ENCODE measurements at places on chromosomes 3 and 15. TPM values are rescaled to one million over a fixed set of nuclear protein-coding genes. Genes with fewer than 3 reads are reported as not detected.
A peak's percentile ranks its signal among the peaks of the same experiment; 100 is the strongest.

The CLEC3B gene
- not detected for total RNA-seq

The C3orf49 gene
- not detected for total RNA-seq

The RHCG gene
- total RNA-seq, result 0.54 TPM

The FOXB1 gene
- total RNA-seq, result not detected

The SST gene
- total RNA-seq, result not detected

The TPRG1 gene
- 0.42 TPM for total RNA-seq

GRCh38 chr15:99480016-99480810 lies 85.6 kb upstream of the MEF2A start:
- DNase-seq, result peak; percentile 18

DNA sequence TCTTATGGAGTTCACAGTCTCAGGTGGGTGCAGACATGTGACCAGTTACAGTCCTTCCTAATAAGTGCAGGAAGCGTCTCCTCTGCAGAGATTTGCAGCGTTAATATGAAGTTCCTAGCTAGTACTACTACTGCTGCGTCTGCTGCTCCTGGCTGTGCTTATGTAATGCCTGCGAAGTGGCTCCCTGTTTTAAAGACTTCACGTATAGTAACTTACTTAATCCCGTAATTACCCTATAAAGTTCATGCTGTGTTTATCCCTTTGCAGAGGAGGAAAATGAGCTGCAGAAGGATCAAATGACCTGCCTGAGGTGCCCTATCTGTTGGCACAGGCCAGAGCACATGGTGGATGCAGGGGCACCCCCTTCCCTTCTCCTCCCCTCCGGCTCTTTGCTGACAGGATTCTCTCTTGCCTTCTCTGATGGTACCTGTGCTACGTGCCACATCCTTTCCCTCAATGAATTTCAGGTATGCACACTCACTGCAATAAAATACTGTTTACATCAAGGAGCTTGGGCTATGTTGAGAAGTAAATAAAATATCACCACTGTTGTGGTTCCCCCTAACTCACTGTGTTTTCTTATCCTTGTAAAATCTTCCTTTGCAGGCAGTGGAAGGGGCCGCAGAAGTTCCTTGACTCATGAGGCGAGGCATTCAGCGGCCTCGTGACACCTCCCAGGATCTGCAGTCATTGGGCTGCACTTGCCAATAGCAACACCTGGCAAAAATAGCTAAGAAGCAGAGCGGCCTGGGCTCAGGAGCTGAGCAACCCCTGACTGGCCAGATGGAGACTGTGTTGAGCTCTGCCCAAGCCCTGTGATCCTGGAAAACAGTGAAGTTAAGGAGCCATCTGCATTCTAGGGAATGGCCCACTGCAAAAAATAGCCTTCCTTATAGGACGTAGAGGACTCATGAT lies 188.9 kb upstream of the ATP10A start:
- no peak for DNase-seq

GRCh38 chr3:81198216-81198615 lies 563.2 kb downstream of the GBE1 start:
- no peak for DNase-seq

DNA sequence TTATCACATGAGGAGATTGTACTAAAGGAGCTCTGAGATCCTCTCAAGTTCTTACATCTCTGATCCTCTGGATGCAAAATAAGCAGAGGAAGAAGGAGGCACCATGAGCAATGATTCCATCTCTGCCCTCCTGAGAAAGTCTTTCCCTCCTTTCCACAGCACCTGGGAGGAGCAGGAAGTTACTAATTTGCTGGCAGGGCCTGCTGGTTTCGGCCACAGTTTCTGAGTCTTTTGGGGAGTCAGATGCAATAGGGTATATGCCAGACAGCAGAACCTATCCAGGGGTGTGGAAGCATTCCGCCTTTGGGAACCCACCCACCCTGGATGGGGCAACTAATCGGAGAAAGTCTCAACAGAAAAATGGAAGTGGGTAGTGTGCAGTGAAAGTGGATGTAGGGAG lies 38.5 kb upstream of the SPTSSB start:
- DNase-seq, result no peak

- peak; percentile 73 for DNase-seq
These were observed 1.5 kb downstream of the CYP1A1 start for GRCh38 chr15:74723754-74724334.

- no peak for DNase-seq
These were observed 120.7 kb upstream of the LINGO1 start for GRCh38 chr15:77753281-77753873.

DNA sequence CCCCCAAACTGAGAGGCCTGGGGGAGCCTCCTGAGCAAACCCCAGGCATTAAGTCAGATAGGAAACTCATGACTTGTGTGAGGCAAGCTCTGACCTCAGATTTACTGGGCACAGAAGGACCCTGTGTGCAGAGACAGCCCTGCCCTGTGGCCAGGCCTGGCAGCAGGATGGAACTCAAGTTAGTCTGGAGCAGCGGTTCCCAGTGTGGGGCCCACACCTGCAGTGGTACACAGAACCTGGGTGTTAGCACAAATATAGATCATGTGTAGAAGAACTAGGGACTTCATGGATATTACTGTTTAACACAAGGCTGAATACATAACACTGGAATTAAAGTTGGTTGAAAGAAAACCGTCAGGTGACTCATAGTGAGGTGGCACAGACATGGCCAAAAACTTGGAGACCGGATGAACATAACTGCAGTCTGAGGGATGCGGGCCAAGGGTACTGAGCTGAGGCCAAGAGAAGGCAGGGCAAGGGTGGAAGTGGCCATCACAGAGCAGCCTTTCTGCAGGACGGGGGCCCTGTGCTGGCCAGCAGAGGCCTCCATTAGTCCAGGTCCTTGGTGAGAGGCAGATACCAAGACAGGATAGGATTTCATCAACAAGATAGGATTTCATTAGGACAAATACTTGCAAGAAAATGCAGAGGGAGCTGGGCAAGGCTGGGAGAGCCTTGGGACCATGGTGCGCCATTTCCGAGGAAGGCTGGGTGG lies 40.9 kb downstream of the IRAK2 start:
- DNase-seq, result peak; percentile 90

DNA sequence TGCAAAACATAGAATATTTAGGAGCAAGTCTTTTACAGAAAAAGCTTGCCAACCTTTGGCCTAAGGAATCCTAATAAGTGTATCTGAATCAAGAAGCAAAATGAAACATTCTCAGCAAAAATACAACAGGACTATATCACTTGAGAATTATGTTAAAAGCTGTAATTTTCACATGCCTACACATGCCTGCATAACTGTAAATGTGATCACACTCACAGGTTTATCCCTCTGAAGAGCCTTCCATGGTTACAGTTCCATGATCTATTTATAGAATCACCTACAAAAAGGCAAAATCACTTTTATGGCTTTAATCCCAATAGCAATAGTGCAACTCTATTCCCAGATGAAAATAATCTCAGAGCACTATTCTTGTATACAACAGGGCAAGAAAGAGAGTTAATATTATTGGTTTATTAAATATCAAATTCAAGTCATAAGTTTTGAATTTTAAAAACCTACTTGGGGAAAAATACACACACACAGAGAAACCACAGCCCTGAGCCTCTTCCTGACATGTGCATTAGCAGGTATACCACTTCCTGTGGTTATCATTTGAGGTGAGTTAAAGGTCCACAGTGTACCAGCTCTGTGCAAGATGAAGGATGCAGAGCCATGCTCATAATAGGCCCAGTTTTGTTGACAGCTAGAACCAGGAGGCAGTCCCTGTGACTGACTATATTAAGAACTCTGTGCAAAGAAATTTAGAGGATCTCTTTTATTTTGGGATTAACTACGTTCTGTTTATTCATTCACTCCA lies 252.5 kb upstream of the TGFBR2 start:
- peak; percentile 69 for DNase-seq

DNA sequence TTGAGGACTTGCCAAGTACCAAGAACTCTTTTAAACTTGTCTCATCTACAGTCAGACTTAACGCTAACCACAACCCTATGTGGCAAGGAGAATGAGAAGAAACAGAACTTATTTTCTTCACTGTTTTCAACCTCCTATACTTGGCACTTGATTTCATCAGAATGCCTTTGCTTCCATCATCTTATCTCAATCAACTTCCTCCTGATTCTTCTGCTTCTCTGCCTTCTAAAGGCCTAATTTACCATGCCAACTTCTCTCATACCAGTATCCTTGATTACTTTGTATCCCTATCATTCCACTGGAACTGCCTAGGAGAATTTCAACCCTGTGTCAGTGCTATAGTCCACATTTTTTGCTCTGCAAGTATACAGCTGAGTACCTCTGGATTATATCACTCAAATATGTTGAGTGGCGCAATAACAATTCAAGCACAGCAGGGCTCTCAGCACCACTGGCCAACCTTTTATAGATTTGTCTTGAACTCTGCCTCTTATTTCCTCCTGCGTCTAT lies 413.6 kb downstream of the ROBO1 start:
- no peak for DNase-seq

- no peak for DNase-seq
These were observed 8.0 kb downstream of the SPTBN5 start for GRCh38 chr15:41885841-41886240.

DNA sequence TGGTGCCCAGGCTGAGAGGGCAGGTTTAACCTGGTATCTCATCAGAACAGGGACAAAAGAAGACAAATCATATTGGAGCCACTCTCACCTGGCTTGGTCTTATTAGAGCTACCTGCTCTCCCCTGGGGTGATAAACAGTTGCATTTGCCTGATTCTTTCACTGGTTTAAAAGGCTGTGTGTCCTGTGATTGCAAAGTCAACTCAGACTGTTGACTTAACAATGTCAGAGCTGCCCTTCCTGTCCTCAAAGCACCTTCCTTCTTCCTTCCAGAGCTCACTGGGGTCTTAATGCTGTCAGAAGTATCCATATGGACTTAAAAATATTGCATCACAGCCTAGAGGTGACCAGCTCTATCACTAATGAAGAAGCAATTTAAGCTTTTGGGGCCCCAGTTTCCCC lies 50.5 kb upstream of the MINAR1 start:
- DNase-seq, result no peak

DNA sequence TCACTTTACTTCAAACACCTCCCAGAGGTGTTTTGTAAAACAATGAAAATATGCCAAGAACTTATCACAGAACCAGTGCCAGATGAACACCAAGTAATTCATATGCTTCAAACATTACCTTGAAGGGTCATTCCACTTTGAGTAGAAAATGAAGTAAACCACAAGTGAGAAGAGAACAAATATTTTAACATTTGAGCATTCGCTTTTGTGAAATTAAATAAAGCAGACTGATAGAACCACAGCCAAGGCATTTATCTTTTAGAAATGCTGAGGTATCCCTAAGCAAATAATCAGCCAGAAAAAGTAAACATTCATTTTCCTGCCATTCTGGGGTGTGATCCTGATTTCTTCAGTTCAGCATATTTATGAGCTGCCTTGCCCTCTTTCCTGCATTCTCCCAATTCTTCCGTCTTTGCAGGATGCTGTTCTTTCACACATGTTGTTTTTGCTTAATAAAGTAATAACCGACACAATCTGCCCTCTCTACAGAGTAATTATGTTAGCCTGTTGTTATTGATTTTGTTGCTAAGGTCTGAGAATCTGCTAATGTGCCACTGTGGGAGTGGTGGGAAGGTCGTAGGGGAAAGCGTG lies 235.6 kb upstream of the TGFBR2 start:
- DNase-seq, result no peak

DNA sequence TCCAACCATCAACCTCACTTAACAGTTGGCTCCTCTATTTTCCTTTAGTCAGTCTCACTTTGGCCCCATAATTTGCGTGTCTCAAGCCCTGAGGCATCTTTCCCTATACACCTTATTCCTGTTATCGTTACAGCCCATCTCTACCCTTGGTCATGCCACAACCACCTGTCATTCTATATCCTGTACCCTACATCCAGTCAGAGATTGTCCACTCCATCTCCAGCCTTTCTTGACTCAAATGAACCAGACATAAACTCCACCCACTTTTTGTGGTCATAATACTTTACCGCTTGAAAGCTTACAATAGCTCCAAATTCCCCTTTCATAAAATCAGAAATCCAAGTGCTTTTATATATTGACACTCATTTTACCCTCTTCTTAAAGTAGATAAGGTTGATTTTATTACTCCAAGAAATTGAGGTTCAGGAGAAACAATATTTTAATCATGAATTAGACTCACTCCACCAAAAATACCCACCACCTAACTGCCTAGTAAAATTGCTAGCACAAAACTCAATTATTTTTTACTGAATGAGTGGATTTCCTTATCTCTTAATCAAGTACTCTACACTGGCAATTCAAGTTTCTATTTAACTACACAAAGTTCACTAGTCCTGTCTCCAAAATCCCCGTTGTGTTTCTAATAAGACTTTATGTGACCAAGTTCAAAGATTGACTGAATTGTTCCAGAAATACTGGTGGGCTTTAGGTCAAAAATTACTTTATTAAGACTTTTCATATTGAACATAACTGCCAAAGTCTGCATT lies 9.1 kb downstream of the CCR4 start:
- DNase-seq, result no peak

- no peak for DNase-seq
These were observed 101.7 kb downstream of the ZNF609 start for GRCh38 chr15:64562003-64562640.

- no peak for DNase-seq
These were observed 33.4 kb downstream of the AQP9 start for GRCh38 chr15:58171476-58172061.

DNA sequence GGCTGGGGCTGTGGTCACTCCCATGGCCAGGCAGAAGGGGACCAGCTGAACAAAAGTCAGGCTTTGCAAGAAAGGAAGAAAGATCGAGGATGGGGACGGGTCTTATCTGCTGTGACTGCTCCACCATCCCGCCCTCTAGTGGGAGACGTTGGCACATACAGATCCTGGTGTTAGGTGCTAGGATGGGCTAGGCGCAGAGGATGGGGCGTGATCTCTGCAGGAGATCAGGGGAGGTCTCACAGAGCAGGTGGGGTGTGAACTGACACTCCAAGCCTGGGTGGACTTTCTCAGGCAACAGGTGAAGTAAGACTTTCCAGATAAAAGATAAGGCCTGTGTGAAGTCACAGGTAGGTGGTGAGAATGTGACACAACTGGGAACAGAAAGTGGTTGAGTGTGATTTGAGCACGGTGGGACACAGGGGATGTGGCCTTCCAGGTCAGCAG lies 141.9 kb upstream of the SMAD3 start:
- no peak for DNase-seq

- no peak for DNase-seq
These were observed 37.9 kb downstream of the SERP1 start for GRCh38 chr3:150508401-150508800.

DNA sequence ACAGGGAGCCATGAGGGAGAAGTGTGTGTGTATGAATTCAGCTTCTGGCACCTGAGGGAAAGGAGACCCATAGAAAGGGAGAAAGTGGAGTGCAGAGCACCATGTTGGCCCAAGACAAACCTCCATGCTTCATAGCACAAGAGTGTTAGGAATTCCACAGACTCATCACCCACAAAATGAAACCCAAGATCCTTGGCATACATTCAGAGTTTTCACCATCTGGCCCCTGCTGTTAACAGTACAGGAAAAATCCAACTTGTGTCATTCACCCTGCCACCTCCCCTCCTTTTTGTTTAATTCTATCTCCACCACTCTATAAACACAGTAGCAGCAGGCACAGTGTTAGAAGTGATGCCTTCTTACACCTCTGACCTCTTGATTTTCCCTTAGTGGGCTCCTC lies 60.0 kb upstream of the MNS1 start:
- no peak for DNase-seq

Data from foreskin keratinocyte (primary cell).